Stimulated activated CD4-positive, alpha-beta T cell treated with anti-CD3 and anti-CD28 coated beads, Interleukin-15, amount 100 ng/mL, for 48 hours (primary cell): ENCODE measurements at places on chromosomes 1 and 21.

- DNase-seq, result no peak
Observed at GRCh38 chr1:97145321-97145956, 423.9 kb downstream of the PTBP2 start.

GRCh38 chr1:8551613-8552489 is 233.9 kb downstream of the SLC45A1 start:
- DNase-seq, result no peak

DNA sequence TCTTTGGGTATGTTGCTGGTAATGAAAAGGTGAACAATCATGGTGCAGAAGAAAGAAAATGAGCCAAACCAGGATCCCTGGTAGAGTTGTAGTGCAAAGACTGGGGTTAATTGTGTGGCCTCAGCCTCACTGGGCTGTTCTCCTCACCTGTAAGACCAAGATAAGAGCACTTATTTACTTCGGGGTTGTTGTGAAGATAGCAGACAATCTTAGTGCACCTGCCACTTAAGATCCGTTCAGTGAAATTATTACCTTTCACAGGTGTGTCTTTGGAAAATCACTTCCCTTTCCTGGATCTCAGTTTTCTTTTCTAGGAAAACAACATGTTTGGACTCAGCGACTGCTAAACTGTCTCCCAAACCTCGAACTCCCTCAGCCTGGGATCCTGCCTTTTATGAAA is 1.3 kb upstream of the FGGY start:
- DNase-seq, result no peak

DNA sequence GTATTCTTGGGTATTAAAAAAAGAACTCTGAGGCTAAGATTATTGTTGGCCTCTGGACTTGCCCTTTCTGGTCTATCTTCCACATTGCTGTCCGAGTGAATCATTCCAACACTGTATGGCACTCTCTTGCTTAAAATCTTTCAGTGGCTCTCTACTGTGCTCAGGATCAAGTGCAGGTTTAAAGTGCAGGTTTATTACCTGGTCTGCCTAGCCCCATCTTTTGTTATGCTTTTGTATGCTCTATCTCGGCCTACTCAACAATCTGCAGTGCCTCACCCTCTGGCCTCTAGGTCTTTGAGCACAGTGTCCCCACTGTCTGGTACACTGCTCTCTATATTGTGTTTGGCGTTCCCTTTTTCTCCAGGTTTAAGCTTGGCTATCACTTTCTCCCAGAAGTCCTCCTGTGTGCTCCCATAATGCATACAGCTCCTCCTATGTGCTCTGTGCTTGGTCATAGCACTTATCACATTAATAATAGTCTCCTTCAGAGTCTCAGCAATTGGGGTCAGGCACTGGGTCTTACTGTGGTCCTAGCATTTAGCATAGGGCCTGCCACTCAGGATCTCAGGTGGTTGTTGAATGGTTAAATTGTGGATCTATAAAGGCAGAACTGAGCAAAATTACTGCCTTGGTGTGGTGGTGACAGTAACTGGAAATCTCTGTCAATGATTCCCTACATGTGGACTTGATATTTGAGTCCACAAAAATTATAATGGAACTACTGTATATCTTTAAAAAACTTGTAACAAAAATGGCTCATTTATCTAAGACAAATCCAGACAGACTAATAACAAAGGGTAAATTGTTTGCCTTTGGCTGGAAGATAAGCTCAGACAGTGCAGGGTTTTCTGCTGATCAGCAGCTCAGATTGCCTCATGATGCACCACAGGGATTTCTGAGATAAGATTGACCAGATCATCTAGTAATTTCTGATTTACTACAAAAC is 10.6 kb upstream of the LDLRAD1 start:
- DNase-seq, result no peak

DNA sequence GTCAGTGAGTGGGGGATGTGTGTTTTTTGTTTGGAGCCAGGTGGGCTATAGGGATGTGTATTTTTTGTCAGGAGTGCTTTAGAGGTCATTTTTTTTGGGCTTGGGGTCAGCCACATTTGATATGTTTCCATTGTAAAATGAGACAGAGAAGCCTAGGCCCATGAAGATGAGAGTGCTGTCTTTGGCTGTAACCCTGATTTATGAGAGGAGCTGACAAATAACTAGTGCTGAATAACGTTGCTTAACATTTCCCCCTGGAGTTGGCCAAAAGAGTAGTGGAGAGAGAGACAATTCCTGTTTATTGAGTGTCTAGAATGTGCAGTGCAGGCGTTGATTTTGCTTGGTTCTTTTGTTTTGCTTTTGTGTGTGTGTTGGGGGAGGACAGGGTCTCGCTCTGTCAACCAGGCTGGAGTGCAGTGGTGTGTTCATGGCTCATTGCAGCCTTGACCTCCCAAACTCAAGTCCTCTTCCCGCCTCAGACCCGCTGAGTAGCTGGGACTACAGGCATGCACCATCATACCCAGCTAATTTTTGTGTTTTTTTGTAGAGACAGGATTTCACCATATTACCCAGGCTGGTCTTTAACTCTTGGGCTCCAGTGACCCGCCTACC is 64.7 kb downstream of the S1PR1 start:
- no peak for DNase-seq

DNA sequence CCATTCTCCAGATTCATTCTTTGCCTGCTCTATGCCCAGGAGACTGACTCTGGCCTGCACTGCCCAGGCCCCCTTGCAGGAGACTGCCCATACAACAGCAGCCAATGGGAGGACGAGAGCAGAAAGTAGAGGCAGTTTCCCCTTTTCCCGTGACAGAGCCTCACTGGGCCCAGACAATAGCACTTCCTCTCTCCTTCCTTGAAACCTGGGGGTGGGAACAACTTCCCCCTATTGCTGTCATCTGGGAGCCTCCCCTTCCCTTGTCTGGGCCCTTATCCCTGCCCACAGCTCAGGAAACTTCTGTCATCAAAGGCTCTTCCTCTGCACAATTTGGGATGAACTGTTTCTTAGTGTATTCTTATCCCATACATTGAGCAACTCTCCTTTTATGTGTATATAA is 60.8 kb upstream of the KCNJ15 start:
- no peak for DNase-seq

- no peak for DNase-seq
Observed at GRCh38 chr1:16162163-16162822, 6.4 kb upstream of the EPHA2 start.

GRCh38 chr1:2814511-2815075 is 13.1 kb upstream of the TTC34 start:
- no peak for DNase-seq

- DNase-seq, result no peak
Observed at GRCh38 chr1:159786465-159786864, 5.7 kb downstream of the DUSP23 start.

DNA sequence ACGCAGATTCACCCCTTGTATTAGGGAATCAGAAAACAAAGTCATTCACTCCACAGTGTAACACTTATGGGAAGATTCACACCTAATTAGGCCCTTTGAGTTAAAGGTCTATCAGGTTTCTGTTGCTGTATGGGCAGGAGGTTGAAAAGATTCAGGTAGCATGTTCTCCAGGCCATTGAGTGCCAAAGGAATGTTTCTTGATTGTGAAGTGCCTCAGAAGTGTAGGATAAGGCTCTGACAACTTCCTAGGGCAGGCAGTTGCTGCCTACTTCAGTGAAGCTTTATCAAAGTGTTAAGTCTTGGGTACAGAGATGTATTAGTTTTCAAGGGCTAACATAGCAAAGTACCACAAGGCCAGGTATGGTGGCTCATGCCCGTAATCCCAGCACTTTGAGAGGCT is 48.7 kb upstream of the RGS18 start:
- no peak for DNase-seq

DNA sequence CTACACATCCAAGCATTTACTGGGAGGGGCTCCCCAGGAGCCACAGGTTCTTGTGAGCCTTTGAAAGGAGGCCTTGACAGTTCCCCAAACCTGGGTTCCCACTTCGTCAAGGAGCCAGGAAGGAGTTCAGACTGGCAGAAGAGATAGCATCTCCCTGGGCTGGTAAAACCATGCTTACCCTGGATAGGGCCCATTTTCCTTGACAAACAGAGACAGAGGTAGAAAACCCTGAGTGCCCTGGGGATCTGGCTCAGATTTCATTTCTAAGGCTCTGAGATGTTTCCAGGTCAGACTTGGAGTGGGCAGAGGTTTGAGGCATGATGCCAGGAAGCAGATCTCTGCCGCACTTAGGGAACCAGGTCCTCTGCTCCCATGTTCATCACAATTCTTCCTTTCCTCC is 2.7 kb downstream of the ETNK2 start:
- DNase-seq, result no peak

DNA sequence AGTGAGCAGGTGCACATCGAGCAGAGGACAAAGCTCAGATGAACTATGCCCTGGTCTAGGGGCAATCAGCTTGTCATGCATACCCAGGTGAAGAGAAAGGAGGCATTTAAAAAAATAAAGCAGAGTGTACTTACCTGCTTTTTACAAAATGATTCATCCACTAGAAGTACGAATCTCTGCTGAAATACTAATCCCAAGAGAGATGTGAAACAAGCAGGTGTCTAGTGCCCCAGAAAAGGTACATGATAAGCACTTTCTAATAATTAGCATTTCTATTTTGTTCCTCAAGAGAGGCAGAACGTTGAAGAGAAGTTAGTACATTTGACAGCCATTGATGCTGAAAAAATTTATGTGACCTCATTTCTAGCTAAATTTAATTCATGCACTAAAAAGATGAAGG is 31.1 kb downstream of the CHODL start:
- no peak for DNase-seq

DNA sequence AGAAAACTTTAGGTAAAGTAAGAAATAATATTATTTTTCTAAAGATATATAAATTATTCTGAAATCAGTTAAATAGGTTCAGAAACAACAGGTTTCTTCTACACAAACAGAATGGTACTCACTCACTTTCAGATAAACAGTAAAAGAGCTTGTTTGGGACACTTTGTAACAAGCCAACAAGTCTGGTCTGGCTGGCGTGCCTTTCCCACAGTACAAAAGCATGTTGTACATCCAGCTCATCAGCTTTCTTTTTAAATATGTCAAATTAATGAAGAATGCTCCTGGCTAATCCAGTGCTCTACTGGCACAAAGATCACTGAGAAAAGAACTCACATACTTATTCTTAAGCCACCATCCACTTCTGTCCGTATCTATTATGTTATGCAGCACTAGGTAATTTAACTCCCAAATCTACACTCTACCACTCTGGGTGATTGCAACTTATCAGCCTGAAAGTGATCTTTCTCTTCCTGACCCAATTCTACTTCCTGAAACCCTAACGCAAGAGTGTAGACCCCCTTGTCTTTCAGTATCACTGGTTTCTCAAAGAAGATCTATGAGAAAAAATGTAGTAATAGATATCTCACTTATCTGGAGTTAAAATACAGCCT is 32.6 kb downstream of the TRIT1 start:
- DNase-seq, result no peak

DNA sequence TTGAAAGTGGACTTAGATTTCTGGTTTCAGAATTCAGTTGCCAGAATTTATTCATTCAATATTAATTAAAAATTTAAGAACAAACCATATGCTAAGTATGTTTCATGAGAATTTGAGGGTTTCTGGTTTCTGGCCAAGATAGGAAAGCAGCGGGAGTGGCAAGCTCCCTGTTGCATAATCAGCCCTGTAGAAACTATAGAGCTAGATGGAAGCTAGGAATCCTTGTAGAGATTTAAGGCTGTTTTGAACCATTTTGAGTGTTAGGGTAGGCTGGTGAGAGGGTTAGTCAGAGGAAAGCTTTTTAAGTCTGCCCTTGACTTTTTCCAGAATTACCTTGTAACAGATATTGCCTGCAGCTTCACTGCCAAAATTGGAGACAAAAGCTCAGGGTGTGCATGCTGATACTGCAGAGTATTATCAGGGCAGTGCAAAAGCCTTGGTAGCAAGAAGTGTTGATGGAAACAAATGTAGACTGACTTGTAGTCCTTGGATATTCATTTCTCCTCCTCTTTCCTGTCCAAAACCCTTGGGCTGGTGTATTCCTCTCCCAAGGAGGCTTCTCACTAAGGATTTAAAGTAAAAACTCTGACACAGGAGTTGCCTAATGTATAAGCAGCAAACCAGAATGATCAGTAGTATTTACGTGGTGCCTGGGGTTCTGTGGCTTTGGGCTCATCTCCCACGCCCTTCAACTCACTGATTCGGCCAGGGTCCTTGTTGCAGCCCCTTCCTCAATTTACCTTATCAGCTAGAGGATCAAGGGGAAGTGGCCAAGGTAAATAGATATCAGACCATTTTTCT is 12.6 kb upstream of the GIPC2 start:
- no peak for DNase-seq

- no peak for DNase-seq
Observed at GRCh38 chr1:156509424-156510034, 9.0 kb upstream of the MEF2D start.

DNA sequence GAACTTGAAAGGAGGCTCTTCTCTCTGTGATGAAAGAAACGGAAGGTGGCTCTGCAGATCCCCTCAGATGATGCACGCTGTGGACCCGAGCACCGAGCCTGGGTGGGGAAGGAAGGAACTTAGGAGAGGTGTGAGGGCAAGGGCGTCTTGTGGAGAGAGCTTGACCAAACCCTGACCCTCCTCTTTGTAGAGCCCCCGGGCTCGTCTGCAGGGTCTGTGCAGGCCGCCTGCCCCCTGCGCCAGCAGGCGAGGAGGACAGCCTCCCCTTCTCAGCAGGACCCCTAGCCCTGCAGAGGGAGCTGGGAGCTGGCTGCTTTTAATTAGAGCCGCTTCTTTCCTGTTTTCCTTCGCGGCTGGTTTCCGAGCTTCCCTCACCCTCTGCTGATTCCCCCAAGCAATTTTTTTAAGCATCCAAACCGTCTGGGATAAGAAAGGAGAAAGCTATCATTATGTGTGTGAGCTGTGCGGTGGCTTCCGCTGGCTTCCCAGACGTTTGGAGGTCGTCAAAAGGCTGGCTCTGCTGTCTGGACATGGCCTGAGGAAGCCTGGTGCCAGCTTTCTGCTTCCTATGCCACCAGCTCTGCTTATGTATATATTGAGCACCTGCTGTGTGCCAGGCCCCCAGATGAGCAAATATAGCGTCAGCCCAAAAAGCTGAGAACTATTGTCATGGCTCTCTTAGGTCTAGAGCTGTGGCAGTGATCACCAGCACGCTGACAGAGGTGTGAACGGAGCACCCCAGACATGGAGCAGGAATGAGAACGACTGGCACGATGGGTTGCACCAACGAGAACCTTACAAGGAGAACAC is 160.2 kb upstream of the IRF2BP2 start:
- DNase-seq, result no peak

- DNase-seq, result no peak
Observed at GRCh38 chr1:43527111-43527878, 3.4 kb upstream of the PTPRF start.

DNA sequence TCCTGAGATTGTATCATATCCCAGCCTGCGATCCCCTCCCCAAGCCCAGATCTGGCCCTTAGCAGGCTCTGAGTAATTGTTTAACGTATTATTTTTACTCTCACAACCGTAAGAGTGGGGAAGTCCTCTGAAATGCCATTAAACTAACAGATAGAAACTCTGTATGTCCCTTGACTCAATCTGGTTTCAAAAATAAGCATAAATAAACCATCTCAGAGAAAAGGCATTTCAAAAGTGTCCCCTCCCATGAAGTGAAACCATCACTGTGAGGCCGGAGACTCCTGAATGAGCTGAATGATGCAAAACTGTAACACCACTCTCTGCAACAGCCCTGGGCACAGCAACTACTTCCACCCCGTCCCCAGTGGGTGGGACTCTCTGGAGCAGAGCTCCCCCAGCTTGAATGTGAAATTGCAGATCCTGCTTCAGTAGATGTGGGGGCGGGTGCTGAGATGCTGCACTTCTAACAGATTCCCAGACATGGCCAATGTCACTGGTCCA is 104.1 kb downstream of the SYF2 start:
- no peak for DNase-seq
